ENCODE measurements at places on chromosomes 11 and 22.

DNA sequence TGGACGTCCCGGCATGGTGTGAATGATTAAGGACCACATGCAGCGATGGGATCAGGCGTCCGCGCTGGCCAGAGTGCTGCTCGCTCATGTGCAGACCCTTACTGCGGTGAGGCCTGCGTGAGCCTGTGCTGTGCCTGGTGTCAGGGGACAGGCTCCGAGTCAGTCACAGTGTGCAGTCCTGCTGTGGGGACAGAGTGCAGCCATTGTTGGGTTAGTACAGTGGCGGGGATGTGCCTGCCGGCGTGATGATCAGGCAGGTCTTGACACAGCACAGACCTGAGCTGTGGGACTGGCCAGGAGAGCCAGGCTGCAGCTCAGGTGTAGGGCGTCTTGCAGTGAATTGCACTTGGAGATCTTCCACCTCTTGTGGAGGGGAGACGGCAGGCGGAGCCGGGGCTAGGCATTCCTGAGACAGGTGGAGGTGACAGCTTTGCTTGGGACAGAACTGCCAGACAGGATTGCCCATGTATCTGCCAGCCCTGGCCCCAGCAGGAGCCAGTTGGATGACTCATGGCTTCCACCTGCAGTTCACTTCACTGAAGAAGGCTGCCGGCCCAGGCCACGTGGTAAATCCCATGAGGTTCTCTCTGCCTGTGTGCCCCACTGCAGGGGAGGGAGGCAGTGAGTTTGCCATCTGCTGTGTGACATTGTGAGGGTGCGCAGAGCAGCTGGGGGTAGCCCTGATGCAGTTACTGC lies 17.3 kb downstream of the TRMU start:
- no peak for DNase-seq

DNA sequence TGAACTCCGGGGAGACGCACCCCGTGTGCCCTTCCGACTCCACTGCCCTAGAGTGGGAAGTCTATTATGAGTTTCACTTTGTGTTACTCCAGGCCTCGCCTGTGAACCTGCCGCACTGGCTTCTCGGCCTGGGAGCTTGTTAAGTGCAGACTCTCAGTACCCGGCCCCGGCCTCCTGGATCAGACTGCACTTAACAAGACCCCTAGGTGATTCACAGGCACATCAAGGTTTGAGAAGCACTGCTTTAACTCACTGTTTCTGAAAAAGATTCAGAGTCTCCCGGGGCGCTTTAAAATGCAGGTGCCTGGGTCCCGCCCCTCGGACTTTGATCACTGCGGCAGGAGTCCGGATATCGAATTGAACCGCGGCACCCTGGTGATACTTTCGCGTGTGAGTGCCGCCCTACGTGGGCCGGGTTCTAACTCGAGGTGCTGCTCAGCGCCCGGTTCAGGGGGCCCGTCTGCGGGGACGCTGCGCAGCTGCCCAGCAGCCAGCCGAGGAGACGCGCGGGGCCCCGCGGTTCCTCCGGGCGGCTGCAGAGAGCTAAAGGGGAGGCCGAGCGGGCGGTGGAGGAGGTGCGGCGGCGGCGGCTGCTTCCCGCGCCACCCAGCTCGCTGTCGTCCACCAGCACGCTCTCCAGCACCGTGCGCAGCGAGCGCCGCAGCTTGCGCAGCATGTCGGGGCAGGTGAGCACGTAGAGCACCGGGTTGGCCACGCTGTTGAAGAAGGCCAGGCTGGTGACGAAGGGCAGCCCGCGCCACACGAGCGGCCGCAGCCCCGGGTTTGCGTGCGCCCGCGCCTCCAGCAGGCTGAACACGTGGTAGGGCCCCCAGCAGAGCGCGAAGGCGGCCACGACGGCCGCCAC lies 3.4 kb downstream of the PTGDR2 start:
- no peak for DNase-seq

DNA sequence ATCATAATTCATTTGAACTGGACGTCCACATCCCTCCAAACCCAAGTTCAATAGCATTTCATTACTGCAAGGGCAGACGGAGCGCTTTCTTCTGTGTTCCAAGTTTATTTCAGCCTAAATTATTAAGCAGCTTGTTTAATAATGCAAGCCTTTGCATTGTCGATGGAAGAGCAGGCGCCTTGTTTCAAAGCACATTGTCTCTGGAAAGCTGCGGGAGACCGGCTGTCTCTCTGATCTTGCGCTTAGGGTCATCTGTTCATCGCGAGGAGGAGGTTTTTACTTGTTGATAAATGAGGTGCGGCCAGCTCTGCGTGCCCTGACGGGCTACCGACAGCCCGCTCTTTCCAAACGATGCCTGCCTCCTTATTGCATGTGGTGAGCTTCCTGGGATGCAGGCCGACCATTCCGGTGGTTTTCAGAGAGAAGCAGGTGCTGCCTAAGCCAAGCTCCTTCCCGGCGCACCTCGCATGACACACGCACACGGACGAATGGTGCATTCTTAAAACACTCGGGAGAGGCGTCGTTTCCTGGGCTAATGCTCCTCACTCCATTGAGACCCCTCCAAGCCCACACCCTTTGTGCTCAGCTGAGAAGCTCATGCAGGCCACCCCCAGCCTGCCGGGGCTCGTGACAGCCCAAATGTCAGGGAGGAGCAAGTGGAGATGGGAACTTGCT lies 456.9 kb downstream of the BRD1 start:
- DNase-seq = no peak

DNA sequence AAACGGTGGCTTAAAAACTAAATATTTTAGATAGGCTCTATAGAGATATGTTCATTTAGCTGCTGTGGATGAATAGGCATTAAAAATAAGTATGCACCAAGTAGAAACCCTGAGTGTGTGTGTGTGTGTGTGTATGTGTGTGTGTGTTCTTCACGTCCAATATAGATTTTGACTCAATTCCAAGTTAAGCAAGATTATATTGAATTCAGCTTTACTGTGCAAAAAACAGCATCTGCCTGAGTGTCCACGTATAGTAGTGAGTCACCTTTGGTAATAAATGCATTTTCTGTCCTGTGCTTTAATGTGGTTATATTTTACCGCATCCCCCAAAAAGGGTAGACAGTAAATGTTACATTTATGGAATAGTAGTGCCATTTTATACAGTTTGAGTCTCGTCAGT lies 71.2 kb downstream of the PDHX start:
- DNase-seq = no peak

DNA sequence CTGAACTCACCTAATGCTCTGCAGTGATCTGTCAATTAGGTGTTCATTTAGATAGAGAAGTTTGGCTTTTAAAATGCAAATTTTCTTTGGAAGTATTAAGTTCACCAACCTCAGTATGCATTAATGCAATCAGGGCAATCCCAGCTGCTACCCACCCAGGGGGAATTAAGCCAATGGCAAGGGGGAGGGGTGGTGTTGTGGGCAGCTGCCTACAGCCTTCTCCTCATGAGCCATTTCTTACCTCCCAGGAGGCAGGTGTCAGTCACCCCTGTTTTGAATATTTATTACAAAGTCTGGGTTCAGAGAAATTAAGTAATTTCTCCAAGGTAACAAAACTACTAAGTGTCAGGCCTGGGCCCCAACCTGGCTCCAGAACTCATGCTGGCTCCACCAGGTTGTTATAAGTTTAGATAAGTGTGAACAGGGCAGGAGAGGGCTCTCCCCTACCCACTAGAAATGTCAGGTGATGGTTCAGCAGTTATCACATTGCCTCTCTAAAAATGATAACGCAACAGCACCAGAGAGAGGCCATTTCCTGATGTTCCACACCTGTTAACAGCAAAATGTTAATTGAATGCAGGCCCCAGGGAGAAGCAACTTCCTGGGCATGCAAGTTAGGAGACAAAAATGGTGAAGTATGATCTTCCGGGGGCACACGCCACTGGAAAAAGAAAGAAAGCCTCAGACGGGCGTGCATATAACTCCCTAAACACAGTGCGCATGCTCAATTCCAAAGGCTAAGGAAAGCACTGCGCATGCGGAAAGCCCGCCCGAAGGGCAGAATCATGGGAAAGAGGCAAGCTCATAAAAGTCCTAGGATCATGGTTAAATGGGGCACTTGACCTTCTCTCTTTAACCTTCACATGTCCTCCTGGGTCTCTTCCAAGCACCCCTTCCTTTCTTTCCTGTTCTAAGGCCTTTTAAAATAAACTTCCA lies 35.4 kb upstream of the GNAZ start:
- DNase-seq = no peak
